Activated naive CD4-positive, alpha-beta T cell treated with anti-CD3 and anti-CD28 coated beads, Interleukin-2, amount 50 U/mL, for 16 hours (primary cell): ENCODE measurements at places on chromosomes 7 and 10.
A peak's percentile ranks its signal among the peaks of the same experiment; 100 is the strongest.

DNA sequence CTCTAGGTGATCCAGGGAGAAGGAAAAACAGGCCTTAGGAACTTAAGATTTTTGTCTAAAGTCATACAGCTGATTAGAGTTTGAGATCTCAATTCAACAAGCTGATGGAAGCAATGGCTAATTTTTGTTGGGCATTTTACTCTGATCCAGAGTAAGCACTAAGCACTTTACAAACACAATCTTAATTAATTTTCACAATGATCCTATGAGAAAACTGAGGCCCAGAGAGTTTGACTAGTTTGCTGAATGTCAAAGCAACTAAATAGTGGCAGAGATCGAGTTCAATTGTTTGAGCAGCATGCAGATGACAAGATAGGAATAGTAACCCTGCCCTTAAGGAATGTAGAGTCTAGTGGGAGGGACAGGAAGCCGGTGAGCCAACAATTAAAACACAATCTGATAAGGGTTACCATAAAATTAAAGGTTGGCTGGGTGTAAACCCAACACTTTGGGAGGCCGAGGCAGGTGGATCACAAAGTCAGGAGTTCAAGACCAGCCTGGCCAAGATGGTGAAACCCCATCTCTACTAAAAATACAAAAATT is 13.5 kb upstream of the RPEL1 start:
- DNase-seq: no peak

- no peak for DNase-seq
These were observed 4.6 kb downstream of the PWWP2B start for GRCh38 chr10:132401401-132402118.

DNA sequence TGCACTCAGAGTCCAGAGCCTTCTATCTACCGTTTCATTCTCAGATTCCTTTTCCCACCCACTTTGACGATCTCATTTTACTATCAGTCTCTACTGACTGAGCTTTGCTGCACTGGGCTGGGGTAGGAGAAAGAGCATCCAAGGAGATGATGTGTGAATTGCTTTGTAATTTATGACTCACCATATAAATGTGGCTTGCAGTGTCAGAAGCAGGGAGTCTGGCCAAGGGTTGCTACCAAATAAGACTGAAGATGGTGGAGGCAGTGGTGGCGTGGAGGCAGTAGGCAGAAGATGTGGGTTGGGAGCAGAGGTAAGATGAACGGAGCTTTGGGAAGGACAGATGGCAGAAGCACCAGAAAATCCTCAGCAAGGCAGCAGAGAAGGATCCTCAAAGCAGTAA is 73.3 kb upstream of the AGK start:
- DNase-seq: no peak

DNA sequence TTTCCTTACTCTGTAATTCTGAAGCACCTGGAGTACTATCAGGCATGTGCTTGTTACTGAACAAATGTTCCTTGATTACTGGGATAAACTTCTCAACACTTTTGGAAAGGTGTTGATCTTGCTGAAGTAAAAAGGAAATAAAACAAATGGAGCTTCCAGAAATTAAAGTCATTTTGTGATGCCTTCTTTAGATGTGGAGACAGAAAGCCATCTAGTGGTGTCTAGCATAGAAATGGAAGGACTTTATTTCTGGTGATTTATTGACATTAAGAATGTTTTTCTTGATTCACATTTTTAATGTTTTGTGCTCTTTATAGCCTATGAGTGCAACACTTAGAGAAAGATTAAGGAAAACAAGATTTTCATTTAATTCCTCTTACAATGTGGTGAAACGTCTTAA is 1.4 kb downstream of the SFR1 start:
- DNase-seq: no peak

DNA sequence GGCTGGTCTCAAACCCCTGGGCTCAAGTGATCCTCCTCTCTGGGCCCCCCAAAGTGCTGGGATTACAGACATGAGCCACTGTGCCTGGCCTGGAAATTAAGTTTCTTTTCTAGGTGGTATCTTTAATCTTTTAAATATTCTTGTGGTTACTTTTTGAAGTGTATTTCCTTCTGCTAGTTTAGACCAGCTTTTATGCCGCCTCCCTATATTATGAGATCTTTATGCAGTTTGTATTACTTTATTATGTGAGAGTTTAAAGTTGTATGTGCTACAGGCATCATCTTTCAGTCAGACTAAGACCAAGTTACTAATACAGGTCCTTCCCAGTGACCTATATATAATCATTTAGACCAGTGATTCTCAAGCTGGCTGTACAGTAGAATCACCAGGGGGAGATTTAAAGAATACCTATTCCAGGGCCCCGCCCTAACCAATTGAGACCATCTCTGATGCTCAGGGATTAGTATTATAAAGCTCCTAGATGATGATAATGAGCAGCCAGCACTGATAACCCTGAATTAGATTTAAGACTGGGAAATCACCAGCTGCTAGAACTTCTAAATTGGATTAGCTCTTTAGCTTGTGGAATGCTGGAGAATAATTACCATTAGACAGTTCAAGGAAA is 11.3 kb downstream of the INPP5F start:
- no peak for DNase-seq

- no peak for DNase-seq
These were observed 47.7 kb downstream of the LRGUK start for GRCh38 chr7:134174795-134175261.

GRCh38 chr7:51357821-51358220 is 41.2 kb upstream of the COBL start:
- no peak for DNase-seq

GRCh38 chr7:151537818-151538561 is 18.3 kb upstream of the RHEB start:
- no peak for DNase-seq

- no peak for DNase-seq
These were observed 7.9 kb upstream of the GSDME start for GRCh38 chr7:24764972-24765744.

GRCh38 chr10:5895804-5896203 is 5.8 kb downstream of the FBH1 start:
- DNase-seq: no peak

- DNase-seq: no peak
These were observed 484 bp upstream of the MSRB2 start for GRCh38 chr10:23094786-23095403.

DNA sequence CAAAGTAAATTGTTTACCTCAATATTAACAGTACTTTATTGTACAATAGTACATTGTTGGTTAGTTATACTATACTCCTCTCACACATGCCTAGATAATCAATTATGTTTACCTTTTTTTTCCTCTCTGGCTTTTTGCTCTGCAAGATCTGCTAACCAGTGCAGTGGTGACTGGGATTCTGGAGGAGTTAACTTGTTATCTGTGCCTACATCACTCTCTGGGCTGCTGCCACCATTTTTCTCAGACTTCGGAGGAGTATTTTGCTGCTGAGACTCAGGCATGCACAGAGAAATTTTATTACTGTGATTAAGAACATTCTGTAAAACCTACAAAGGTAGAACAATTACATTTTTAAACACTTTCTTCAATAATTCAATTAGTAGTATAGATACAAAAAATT is 59.7 kb downstream of the NRBF2 start:
- DNase-seq: no peak

DNA sequence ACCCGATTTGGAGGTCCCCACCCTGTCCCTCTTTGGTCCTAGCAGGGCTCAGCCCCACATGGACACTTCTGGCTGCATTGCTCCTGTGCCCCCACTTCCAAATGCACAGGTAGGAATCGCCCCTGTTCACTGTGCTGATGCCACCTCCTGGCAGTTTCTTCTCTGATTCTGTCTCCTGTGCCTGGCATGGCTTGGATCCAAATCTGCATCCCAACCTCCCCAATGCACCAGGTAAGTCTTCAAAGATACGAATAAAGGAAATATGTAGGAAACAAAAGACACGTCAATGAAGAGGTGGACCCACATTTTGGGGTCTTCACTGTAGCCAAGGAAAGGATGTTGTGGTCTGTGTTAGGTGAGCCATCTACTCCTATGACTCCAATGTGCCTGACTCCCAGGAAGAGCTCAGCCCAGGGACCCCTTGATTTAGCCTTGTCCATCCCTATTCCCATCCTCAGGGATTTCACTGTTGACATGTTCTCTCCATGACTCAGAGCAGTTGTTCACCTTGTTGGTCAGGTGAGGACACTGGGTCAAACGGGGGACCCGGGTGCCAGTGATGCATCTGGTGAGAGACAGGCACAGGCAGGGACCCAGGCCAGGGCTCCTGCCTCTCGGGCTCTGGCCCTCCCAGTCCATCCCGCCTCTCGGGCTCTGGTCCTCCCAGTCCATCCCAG is 341.8 kb downstream of the CXCL12 start:
- no peak for DNase-seq

DNA sequence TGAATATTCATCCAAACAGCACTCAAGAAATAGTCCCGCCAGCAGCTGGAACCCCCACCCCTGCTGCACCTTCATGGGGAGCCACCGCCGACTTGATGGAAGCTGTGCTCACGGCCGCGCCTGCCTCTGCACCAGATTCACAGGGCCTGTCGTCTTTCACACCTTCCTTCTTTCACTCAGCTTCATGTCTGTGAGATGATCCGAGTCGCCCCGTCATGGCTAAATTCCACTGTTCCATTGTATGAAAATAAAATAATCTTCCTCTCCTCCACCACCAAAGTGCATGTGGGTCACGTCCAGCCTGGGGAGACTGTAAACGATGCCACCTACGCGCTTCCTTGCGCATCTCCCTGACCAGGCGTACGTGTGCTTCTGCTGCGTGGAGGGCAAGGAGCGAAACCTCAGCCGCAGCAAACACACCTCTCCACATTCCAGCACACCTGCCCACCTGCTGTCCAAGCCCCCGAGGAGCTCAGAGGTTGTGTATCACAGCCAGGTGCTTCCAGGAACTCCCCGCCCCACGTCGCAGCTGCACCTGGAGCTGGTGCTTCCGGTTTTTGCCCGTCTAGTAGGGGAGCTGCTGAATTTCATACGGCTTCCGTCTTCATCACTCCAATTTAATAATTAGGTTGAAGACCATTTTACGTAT is 137.0 kb downstream of the PTPRN2 start:
- no peak for DNase-seq

DNA sequence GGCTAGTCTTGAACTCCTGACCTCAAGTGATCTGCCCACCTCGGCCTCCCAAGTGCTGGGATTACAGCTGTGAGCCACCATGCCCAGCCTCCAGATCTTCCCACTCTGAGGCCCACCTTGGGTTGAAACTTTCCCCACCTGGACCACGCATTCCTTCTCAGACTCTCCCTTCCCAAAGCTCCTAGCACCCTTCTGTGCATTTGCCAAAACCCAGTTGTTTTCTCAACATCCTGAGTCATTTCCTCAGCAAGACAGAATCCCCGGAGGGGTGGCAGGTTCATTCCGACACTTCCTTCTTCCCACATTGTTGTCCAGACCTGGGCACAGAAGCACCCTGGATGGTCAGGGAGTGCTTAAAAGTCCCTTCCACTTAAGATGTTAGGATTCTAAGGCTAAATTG is 28.9 kb downstream of the BAG3 start:
- no peak for DNase-seq

DNA sequence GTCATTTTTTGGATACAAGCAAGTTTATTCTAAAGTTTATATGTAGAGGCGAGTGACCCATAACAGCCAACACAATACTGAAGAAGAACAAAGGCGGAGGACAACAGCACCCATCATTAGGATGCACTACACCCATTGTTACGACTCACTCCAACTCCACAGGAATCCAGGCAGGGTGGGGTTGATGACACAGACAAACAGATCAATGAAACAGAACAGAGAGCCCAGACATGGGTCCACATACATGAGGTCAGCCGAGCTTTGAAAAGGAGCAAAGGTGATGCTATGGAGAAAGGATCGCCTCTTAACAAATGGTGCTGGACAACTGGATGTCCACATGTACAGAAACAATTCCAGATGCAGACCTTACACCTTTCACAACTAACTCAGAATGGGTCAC is 426.4 kb downstream of the PTPRN2 start:
- DNase-seq: no peak

GRCh38 chr10:28302638-28303488 is at the start of gene MPP7:
Gene MPP7 (minus strand): TSS chr10:28303064. CDS start chr10:28238604, 64,460 bp downstream.
- DNase-seq: peak; percentile 97

- DNase-seq: peak; percentile 2
These were observed 97.0 kb upstream of the RET start for GRCh38 chr10:42979721-42980467.

DNA sequence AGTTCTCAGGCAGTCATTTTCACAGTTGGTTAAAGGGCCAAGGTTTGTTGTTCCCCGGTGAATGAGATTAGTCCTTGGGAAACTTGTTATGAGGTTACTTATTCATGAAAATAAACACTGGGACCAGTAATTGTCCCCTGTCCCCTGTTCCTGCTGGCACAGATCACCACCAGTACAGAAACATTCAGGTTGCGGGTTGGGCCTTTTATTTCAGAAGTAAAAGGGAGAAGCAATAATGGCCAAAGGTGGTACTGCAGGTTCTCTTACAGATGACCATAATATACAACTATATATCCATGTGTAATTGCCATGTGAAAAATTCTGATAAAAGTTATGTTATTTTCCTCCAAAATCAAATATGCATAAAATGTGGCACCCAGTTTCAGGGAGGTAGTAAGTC is 442.0 kb downstream of the SORCS1 start:
- no peak for DNase-seq

GRCh38 chr7:39880556-39880955 is 69.5 kb upstream of the CDK13 start:
- DNase-seq: no peak

GRCh38 chr10:27660268-27660667 is 85.4 kb downstream of the MKX start:
- no peak for DNase-seq

DNA sequence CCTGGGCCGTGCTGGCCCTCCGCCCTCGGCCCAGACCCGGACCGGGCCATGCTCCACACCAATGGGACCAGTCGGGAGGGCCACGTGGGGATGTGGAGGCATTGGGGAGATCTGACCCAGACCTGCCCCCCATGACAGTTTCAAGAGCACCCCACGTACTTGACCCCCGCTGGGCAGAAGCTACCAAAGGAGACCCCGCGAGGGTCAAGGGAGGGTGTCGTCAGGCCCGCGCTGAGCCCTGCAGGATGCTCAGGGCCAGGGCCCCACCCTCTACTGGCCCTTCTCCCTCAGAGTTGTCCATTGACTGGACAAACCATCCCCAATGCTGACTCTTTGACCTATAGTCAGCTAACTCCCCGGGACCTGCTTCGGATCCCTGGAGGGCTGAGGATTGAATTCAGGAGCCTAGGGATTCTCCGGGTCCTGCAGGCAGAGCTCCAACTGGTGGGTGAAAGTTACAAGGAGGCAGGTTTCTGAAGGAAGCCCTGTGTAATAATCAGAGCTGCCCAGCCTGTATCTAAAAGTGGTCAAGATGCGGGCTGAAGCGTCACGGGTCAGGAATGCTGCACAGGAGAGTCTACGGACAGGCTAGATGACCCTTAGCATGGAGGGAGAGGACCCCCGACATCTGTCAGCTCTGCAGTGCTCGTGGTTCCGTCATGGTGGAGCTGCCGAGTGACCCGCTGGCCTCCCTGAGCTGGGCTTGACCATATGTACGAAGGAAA is 498 bp upstream of the CALHM2 start:
- no peak for DNase-seq
